GM12892 (cell line): ENCODE measurements at places on chromosomes 2 and 18.

DNA sequence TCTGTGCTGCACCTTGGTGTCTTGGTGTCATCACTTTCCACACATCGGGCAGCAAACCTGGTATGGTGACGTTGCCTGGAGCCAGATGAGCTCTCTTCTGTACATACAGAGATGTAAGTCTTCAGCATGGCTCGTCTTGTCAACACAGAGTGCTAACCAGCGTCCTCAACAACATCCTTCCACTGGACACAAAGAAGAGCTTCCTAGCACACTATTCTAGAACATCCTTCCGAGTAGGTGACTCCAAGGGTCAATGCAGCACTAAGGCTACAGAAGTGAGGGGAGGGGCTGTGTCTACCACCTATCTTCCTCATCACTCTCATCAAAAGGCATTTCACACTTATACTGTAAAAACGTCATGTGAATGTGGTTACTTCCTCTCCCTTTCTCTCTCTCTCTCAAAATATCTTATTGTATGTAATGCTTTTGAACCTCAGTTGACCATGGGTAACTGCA, 108.1 kb upstream of the SLC1A4 start:
- DNase-seq, result no peak

DNA sequence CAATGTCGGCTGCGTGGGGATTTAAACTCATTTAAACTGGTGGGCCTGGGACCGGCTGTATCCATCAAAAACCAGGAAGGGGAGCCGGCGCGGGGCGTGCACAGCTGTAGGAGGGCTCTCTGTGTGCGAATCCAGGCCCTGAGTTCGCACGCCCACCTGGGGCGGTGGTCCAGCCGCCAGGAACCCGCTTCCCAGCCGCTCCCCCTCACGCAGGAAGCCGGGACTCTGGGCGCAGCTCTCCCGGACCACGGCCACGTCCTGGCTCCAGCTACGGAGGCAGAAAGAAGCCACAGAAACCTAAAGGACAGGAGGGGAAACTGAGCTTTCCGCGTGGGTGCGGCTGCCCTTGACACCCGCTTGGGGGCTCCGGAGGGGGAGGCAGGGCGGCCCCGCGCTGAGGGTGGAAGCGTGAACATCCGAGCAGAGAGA, 80.6 kb downstream of the GFPT1 start:
- no peak for DNase-seq

- DNase-seq, result no peak
Measured at GRCh38 chr2:154992826-154993225, 294.3 kb downstream of the KCNJ3 start.

- DNase-seq, result no peak
Measured at GRCh38 chr2:1654696-1655374, 89.5 kb downstream of the PXDN start.

DNA sequence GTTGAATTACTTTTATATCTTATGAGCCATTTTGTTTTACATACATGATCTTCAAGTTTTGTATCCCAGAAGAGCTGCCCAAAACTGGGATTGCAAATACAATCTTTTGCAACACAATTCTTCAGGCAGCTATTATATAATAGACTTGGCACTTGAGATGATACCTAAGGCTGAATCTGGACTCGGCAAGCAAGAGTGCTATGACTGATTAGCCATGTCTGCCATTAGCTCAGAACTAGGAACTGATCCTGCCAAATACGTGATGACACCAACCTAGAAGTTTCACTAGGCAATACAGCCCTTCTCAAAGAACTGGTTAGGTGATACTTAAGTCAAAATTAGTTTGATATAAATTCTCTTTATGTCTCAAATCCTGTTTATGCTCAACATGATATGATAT, 619.6 kb downstream of the CPS1 start:
- no peak for DNase-seq

GRCh38 chr2:233928594-233929351, 11.6 kb downstream of the TRPM8 start:
- no peak for DNase-seq
